ENCODE measurements at places on chromosomes 16 and 17.

DNA sequence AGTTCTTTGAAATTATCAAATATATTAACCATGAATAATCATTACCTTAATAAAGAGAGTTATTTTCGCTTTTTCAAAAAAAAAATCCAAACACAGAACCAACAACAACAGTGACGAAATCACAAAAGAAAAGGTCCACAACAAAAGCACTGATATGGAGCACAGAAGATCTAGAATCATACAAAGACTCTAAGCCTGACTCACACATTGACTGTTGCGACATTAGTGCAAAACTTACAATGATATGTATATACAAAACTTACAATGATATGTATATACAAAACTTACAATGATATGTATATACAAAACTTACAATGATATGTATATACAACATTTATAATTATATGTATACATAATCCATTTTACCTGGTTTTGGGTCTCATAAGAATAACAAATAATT lies 117.7 kb downstream of the USP22 start:
- DNase-seq, result no peak

DNA sequence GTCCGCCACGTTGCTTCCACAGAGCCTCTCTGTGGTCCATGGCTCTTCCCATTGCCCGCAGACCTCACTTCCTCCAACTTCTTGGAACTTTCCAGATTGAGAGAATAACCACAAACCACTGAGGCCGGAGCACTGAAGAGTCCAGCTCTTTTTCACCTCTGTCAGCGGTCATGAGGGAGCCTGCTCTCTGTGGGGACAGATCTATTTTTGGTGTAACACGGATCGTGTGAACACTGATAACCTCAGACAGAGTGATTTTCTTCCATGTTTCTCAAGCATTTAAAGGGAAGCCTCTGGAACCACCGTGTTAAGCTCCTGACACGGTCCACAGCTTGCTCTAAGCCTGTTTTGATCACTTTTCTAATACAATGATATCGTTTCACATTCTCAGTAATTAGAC lies 49.7 kb downstream of the NTN1 start:
- DNase-seq, result no peak

DNA sequence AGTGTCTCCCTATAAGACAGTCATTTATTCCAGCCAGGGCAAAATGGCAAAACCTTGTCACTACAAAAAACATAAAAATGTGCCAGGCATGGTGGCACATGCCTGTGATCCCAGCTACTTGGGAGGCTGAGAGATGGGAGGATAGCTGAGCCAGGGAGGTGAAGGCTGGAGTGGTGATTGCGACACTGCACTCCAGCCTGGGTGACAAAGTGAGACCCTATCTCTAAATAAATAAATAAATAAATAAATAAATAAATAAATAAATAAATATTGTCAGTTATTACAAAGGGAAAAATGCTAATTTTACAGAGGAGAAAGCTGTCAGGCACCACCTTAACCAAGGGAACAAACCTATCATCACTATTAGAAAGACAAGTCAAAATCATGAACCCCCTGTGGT lies 75.5 kb downstream of the STH start:
- no peak for DNase-seq

GRCh38 chr17:37642681-37643080 lies 565 bp downstream of the DDX52 start:
- DNase-seq, result no peak

- no peak for DNase-seq
Observed at GRCh38 chr17:5488752-5489151, 2.4 kb downstream of the MIS12 start.

- peak; percentile 21 for DNase-seq
Observed at GRCh38 chr17:40307001-40307730, 1.8 kb upstream of the RARA start.

DNA sequence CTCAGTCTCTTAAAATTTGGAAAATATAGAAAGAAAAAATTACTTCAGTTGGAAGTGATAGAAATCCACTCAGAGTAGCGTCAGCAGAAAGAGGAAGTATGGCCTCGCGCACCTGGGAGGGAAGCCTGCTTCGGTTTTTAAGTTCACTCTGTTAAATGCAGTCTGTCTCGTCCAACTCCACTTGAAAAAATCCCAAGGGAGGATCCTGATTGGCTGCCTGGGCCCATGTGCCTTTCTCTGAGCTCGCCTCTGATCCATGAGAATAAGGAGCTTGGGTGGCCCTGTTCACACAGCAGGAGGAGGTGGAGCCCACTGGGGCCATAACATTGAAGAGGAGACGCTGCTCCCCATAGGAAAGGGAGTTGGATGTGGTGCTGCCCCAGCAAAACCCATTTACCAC lies 40.7 kb downstream of the DNAJA2 start:
- DNase-seq, result no peak
